Effector memory CD4-positive, alpha-beta T cell (primary cell): ENCODE measurements at places on chromosomes 1 and 21.

DNA sequence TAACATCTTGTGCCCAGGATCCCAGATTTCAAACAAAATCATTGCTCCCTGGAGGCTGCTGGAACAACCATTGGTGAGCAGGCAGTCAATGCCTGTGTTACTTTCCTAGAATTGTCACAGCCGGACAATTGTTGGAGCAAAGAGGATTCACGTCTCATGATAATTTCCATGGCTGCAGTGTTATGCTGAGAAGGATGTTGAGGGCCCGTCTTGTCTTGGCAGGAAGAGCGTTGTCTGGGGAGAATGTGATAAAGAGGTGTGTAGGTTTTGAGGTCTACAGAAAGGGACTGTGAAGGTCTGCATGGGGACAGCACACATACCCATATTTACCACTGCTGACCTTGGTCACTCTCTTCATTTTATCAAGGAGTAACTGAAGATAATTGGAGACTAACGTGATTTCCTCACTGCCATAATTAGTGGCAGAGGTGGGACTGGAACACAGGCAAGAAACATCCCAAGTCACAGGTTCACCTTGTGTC, 6.3 kb downstream of the MECR start:
- no peak for DNase-seq

DNA sequence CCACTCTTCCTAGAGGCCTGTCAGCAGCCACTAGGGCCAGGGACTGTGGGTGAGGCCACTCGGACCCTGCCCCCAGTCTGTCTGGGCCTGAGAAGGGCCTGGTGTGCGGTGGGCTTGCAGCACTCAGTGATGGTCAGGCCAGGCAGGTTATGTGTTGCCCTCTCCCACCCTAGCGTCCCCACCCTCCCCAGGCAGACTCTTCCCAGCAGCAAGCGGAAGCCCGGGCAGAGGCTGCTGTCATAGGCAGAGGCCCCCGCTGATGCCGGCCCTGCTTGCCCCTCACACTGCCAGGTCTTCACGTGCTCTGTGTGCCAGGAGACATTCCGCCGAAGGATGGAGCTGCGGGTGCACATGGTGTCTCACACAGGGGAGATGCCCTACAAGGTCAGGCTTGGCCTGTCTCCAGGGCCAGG, 6.6 kb downstream of the ZBTB48 start:
- no peak for DNase-seq

GRCh38 chr1:11444907-11445306, 34.0 kb upstream of the DISP3 start:
- no peak for DNase-seq

GRCh38 chr1:168288311-168289052, 7.8 kb downstream of the TBX19 start:
- DNase-seq = no peak

DNA sequence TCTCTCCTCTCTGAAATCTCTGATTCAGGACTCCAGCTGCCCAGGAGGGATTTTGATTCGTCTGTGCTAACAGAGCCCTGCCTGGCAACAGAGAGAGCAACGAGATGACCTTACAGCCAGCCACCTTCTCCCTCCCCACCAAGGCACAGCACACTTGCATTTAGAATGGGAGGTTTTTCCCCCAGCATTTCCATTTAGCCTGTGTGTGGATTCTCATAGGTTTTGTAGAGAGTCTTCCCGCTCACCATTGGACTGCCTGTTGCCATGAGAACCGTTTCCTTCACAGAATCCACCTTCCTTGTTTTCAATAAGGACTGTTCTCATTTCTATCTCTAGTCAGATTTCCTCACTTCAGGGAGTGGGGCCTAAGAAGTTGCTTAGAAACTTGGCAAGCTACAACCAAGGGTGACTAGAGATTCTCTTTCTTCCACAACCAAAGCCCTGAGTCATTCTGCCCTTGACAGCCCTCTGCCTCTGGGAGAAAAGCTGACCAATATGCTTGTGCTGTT, 5.8 kb upstream of the IKBKE start:
- DNase-seq = no peak

DNA sequence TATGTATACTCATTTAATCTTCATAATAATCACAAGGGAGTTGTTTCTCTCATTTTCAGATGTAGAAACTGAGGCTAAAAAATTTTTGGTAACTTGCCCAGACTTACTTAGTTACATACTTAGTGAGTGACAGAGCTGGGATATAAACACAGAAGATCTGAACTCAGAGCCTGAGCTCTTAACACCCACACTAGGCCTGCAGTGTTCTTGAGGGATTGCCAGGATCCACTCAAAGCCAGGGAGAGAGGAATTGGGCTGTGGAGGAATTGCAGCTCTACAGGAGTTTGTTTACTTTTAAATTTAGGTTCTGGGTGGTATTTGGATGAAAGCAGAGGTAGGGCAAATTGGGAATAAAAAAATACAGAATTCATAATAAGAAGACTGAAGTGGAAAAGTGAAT, 515.1 kb upstream of the PLXNA2 start:
- no peak for DNase-seq

GRCh38 chr1:241389400-241389799, 32.4 kb upstream of the RGS7 start:
- no peak for DNase-seq

GRCh38 chr1:43431676-43432075, 22.1 kb downstream of the HYI start:
- no peak for DNase-seq

DNA sequence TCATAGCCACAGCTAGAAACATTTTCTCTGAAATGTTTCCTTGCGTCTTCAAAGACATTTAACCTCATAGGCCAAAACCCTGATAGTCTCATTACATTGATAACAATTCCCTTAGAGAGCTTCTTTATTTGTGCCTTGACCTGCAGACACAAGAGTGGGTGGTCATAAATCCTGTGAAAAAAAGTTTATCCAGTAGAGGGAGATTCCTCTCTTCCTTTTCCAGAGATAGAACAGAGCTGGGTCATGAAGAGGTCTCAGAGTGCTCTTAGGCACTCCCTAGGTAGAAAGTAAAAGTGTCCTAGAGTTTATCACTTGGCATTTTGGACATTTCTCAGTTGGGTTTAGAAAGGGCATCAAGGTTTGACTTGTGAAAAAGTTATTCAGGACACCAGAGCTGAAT, 426.1 kb downstream of the NUF2 start:
- no peak for DNase-seq

DNA sequence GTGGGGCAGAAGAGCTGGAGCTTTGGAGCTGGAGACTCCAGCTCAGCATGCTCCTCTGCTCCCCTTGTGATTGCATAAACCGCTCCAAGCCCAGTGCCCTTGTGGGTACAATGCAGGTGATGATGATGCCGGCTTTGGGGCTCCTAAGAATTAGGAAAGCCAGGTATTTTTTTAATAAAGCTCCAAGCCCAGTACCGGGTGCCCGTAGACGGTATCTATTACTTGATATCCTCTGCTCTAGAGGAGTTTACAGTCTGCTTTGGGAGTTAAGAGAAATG, 27.2 kb downstream of the TENT5C start:
- DNase-seq = no peak

DNA sequence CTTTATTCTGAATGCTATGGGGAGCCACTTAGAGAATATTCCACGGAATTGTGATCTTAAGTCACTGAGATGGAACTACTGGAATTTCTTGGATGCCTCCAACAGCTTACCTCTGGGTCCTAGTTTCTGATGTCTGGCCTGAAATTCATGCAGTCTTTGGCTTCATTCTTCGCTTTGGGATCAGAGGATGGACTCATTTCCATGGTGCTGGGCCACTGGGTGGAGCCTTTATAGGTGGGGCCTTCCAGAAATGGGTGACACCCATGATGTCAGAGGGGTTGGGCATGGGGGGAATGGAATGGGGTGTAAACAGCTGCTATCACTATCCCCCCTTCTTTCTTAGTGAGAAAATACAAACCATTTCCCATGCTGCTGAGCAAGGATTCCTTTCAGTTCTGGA, 73.7 kb upstream of the FGGY start:
- DNase-seq = no peak

DNA sequence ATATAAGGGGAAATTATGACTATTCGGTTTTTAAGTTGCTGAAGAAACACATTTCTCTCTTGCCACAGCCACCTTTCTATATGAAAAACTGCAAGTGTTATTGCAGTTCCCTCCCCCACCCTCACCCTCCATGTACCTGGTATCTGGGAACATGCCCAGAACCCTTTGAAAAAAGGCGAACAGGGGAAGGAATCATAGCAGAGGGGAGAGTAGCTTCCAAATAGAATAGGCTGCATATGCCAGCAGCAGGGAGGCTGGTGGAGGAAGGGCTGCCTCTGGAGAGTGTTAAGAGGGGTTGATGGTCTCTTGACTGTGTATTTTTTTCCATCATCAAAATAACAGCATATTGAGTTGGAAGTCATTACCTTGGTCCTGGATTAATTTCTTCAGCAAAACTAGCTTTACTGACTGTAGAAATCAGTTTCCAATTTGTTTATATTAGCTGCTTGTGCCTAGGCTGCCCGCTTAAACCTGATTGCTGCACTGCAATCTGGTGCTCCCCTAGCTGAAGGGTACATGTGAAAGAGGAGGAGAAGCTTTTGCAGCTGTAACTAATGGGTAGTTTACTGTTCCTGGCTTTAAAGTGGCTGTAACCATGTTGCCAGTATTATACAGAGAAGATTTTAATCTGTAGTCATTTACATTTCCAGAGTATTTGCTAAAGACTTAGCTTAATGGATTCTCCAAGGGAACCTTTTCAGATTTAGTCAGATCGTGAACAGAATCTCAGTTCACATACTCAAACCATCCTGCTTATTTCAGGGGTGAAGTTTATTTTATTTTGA, 22.7 kb downstream of the AHCYL1 start:
- no peak for DNase-seq

GRCh38 chr1:47257224-47257623, 25.2 kb upstream of the TAL1 start:
- DNase-seq = no peak

DNA sequence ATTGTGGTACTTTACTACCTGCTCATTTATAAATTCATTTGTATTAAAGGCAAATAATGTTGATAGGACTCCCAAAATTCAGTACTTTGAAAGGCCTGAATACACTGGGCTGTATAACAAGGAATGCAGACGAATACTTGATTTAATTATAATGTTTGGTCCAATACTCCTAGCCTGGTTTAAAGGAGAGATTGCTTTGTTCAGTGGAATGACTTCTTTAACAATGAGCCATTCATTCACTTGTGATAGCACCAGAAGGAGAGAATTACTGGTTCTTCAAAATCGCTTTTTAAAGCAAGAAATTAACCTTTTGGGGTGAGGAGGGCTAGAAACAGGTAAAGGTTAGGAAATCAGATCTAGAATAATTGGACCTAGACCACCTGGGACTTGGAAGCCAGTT, 28.3 kb upstream of the ENAH start:
- DNase-seq = no peak

DNA sequence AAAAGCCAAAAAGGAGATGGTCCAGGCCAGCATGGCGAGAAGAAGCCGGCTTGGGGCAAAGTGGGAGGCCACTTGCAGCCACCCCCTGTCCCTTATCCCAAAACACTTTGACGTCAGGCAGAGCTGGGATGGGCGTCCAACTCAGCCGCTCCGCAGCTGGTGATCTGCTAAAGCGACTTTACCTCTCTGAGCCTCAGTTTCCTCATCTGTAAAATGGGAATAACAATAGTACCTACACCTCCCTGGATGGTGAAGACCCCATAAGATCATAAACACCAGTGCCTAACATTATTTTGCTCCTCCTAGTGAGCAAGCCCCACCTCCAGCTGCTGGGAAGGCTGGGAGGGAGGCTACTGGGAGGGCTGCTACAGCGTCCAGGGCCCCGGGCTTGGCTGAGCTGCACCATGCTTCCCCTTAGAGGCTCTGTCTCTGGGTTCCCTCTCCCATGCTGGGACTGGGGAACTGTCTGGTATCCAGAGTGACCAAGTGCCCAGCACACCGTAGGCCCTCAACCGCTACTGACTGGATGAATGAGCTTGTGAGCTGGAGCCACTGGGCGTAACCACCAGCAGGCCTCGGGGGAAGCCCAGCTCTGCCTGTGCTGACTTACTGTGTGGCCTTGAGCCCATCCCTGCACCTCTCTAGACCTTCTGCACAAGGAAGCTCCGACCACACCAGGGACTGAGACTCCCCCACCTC, 18.3 kb downstream of the IFFO2 start:
- no peak for DNase-seq

- DNase-seq = no peak
These were observed 83.3 kb downstream of the FBXO2 start for GRCh38 chr1:11570821-11571380.

DNA sequence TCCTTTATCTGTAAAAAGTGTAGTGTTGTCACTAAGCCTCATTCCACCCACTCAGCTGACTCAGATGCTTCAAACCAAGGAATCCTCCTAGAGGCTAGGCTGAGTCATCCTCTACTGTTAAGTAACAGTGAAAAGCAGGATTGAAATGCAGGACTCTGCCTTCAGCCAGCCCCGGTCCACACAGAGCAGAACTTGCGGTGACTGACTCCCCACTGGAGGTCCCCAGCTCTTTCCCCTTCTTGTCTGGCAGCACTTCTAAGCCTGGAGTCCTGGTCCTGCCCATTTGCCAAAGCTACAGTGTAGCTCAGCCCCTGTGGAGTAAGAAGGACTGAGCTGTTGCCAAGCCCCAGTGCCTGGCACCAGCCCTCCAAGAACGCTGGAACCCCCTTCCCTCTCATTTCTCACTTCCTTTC, 1.7 kb downstream of the RAB7B start:
- no peak for DNase-seq

DNA sequence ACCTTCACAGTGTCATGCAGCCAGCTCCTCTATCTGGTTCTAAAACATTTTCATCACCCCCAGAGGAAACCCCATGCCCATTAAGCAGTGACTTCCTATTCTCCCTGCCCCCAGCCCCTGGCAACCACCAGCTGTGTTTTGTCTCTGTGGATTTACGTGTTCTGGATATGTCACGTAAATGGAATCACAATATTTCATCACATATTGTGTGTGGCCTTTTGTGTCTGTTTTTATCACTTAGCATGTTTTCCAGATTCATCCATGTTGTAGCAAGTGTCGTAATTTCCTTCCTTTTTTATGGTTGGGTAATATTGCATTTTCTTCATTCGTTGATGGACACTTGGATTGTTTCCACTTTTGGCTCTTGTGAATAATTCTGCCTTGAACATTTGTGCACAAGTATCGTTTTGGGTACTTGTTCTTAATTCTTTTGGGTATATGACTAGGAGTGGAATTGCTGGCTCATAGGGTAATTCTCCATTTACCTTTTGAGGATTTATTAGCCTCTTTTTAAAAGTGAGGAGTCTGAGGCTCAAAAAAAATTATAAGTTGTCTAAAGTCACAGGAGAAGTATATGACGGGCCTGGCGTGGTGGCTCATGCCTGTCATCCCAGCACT, 127.0 kb downstream of the MRPS6 start:
- no peak for DNase-seq

DNA sequence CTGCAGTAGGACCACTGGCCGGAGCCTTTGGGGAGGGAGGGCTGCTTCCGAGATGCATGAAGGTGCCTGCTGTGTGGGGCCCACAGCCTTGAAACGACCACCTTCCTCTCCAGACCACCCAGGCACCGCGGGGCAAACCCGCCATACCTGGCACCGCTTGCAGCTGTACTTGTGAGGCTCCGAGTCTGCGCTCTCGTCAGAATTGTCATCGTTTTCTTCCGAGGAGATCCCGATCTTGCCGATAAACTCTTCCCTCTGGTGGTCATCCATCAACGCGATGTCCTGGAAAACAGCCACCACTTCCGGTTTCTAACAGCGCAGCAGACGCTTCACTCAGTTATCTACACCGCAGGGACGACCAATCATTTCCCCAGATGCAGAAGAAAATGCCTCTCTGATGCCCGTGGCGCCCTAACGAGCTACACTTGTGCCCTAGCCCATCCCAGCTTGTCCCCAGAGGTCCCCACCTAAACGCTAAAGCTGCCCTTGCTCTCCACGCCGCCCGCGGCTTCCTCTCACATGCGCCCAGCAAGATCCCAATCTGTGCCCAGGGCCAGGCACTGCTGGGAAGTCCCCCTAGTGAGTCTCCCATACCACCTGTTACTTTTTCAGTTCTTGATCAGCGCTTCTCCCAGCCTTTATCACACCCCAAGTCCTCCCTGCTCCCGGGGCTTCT, 55.0 kb upstream of the RIPK4 start:
- DNase-seq = no peak
